ENCODE measurements at places on chromosomes 12 and 14.

DNA sequence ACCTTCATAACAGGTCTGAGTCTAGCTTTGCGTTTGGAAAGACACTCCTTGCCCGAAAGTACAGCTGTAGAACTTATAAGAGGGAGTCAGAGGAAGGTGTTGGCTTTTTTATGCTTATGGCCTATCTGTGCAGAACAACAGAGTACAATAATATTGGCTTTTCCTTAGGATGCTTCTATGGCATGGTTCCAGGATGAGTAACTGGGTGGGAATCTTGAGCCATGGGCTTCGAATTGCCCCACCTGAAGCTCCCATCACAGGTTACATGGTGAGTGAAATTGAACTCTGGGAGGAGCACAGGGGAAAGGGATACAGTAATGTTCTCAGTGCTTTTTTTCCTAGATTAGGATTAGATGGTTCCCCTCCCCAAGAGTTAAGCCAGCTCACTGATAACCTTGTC, 13.0 kb downstream of the PARP2 start:
- DNase-seq = no peak

- DNase-seq = no peak
These were observed 179.9 kb downstream of the PTPN11 start for GRCh38 chr12:112598626-112599025.

GRCh38 chr14:68621400-68622365, 171.2 kb downstream of the ZFP36L1 start:
- no peak for DNase-seq

GRCh38 chr14:21796916-21797315, 123.3 kb upstream of the OR4E1 start:
- DNase-seq = peak; percentile 30

GRCh38 chr12:118011961-118012360, 4.5 kb upstream of the RFC5 start:
- no peak for DNase-seq

- DNase-seq = no peak
These were observed 202.8 kb upstream of the STXBP6 start for GRCh38 chr14:25252793-25253192.

DNA sequence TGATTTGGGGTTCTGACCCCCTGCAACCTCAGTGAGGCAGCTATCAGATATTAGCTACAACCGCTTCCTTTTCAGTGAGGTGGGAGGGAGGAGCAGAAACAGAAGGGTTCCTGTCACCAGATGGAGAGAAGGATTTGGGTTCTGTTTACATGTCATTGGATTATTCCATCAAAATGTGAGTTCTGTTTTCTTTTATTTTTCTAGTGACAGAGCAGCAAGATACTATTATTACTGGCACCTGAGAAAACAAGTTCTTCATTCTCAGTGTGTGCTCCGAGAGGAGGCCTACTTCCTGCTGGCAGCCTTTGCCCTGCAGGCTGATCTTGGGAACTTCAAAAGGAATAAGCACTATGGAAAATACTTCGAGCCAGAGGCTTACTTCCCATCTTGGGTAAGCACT, 52.8 kb downstream of the FRMD6 start:
- DNase-seq = no peak

DNA sequence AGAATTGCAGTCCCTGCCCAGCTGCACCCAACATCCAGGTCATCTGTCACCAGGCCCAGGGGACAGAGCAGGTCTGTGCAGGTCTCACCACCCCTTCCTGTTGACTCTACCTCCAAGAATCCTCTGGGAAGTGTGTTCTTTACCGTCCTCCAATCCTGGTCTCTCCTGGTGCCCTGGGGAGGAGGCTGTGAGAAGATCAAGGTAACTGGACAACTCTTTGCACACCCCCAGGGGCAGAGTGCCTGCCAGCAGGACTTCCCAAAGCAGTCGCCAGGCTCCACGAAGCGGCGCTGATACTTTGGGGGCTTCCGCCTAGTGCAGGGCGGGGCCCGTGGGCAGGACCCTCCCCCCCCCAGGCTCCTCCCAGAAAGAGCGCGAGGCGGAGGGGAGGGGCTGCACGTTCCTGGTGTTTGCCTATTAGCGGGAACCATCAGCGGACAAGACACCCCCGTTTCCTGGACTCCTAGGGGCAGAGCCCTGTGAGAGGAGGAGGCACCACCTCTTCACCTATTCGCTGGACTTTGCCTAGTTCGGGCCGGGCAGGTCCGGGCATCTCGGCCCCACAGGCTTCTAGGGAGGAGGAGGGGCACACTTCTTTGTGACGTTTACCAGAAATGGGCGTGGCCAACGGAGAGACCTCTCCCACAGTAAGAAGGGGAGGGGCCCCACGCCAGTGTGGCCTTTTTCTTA, 918.0 kb downstream of the AACS start:
- DNase-seq = peak; percentile 1

GRCh38 chr14:26323869-26324268, 274.0 kb downstream of the NOVA1 start:
- no peak for DNase-seq

- DNase-seq = no peak
These were observed 111.8 kb downstream of the PLEKHG7 start for GRCh38 chr12:92814584-92814983.

DNA sequence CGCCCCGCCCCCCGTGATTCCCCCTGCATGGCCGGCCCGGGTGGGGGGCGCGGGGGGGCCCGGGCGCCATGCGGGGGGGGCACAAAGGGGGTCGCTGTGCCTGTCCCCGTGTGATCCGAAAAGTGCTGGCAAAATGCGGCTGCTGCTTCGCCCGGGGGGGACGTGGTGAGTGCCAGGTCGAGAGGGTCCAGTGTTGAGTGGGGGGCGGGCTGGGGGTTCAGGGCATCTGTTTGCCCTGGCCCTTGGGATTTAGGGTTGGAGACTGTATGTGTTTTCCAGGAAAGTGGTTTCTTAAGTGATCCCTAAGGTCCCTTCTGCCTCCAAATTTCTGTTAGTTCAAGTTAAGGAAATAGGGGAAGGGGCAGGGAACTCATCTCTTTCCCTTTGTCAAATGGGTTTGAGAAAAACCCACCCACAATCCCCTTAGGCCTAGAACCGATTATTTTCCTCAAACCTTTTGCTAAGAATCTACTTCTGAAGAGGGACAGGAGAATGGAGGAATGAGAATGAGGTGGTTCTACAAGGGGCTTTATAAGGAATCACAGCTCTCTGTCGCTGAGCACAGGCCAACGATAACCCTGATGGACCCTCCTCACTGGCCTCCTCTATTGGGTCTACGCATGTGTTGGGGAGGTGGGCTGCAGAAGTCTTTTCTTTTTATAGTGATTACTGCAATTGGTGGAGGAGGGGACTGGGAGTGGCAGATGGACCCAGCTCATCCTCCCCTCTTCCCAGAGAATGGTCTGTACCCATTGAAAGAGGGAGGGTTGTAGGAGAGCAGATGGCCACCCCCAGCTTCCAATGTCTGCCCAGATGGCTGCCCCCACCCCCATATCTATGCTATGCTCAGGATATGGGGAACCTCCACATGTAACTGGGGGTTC, 834 bp downstream of the ARHGEF25 start:
- no peak for DNase-seq
